Right kidney (tissue), 9 donors: ENCODE measurements at places on chromosomes 7 and 10.

DNA sequence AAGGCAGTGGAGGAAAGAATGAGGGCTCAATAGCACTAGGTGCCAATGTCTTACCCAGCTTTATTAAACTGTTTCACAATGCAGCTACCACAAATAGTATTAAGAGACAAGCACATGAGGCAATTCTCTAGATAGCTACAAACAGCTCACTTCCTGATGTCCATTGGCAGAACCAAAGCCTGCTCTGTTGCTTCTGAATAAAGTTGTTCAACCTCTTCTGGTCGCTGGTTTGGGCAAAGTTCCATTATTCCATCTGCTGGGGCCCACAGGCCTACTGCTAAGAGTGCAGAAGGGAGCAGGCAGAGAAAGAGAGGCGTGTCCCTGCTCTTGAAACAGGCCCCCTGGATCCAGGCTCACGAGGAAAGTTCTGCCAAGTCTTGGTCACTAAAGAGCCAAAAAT is 173.9 kb downstream of the ZNF438 start:
- no peak for DNase-seq

- DNase-seq: no peak
Observed at GRCh38 chr7:87672217-87672616, 44.0 kb downstream of the RUNDC3B start.

- no peak for DNase-seq
Observed at GRCh38 chr10:30088178-30088577, 28.8 kb upstream of the JCAD start.

GRCh38 chr10:116254422-116255155 is 18.4 kb downstream of the GFRA1 start:
- peak; percentile 46 for DNase-seq

DNA sequence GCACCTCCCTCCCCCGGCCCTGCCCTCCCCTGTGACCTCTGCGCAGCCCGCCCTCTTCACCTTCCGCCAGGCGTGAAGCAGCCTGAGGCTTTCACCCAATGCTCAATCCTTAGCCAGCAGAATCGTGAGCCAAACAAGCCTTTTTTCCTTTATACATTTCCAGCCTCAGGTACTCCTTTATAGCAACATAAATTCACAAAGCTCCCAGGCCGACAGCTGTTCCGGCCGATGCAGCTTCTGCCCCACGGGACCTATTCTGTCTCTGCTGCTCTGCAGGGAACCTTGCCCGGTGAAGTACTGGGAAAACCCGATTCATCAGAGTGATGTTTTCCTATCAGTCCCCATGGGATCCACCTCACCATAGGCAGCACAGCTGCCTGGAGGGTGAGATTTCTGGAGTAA is 87.4 kb downstream of the CHST15 start:
- no peak for DNase-seq

- DNase-seq: no peak
Observed at GRCh38 chr10:133252223-133252552, 14.5 kb downstream of the VENTX start.

GRCh38 chr7:10075866-10076265 is 897.8 kb upstream of the PHF14 start:
- no peak for DNase-seq

GRCh38 chr7:37408291-37409228 is 40.1 kb downstream of the ELMO1 start:
- DNase-seq: no peak

GRCh38 chr10:103479135-103479534 is at the start of gene CALHM3:
TSS of gene CALHM3 (minus strand) at chr10:103479240. CDS start at chr10:103479032, 208 bp downstream.
- DNase-seq: no peak

DNA sequence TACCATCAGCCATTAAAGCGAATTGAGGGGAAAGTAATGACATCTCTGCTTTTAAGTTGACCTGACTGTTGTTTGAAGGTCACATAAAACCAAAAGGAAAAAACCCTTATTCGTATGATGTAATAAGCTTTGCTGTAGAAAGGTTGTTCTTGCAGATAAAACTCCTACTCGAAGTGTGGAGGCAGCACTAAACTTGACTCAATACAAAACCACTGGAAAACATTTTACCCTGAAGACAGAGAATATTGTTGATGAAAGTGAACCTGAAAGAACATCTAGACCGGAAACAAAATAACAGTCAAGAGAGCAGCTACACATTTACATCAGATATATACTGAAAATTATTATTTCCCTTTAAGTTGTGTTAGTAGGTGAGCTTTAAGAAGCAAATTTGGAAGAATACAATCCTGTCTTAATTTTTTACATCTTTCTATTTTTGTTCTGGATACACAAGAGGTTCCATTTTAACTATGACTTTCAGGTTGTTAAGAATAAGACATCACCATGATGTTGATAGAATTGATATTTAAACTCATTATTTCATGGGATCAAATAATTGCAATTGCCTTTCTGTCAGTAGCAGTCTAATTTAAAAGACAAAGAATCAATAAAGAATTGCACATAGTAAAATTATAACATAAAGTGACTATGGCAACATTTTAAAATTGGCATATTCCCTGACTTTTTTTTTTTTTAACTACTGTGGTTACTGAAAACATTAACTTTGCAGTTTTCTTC is 6.4 kb downstream of the ETV1 start:
- peak; percentile 5 for DNase-seq

DNA sequence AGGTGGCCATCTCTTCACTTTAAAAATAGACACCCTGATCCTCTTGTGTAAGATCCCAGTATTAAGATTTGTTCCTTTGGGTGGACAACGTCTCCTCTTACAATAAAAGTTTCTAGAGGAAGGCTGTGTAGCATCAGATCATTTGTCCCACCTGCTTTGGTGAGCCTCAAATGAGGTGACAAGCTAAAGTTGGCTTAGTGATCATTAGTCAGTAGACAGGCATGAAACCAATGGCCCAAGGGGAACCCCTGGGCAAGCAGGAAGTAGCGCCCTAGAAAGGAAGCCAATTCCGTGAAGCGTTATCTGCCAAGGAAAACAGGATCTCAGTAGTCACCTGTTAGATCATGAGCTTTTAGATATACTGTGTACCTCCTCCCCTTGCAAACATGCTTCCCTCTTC is 66.8 kb downstream of the PCGF5 start:
- no peak for DNase-seq

GRCh38 chr10:20277820-20278219 is 461.6 kb downstream of the PLXDC2 start:
- DNase-seq: no peak

DNA sequence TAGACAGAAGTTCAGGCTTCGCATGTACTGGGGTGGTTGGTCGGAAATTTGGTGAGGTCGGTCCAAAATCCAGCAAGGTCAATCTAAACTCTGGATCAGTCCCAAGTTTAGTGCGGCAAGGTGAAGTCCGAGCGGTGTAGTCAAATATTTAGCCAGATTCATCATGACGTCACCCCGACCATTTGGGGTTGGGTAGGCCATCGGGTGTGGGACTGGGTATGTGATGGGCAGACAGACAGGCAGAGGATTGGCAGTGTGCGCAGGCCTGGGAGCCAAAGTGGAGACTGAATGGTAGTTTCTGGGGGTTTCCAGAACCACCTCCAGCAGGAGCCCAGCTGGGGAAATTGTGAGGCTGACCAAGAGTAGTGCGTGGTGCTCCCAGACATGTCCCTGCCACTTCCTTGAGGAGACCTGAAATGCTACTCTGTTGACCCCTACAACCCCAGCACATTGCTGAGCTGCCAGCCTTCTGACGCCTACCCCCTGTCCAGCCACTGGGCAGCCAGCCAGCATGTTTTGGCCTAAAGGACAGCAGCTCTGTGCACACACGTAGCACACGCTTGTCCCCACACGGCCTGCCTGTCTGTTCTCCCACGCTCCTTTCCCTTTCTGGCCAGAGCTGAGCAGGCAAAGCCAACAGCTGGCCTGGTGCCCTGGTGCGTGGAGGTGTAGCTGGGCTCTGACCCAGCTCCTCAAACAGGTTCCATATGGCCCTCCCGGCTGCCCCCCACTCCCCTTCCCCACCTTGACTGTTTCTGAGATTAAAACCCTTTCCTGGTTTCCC is 55.9 kb downstream of the FAM241B start:
- DNase-seq: peak; percentile 36

GRCh38 chr10:25288181-25288580 is 113.4 kb downstream of the GPR158 start:
- no peak for DNase-seq

DNA sequence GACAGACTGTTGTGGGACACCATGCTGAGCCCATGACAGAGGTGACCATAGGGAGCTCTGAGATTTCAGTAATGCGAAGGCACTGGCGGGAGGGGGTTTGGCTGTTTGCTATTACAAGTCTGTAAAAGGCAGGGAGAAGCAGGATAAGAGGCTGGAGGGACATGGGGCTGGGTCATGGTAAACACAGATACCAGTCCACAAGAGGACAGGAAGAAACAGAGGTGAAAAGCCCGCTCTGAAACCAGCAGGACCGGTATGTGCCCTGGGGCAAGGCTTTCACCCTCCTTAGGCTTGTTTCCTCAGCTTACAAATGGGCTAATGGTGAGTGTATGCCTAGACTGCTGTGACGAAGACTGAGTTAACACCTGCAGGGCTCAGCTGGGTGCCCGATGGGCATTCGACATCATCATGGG is 34.1 kb downstream of the ANXA11 start:
- DNase-seq: no peak

DNA sequence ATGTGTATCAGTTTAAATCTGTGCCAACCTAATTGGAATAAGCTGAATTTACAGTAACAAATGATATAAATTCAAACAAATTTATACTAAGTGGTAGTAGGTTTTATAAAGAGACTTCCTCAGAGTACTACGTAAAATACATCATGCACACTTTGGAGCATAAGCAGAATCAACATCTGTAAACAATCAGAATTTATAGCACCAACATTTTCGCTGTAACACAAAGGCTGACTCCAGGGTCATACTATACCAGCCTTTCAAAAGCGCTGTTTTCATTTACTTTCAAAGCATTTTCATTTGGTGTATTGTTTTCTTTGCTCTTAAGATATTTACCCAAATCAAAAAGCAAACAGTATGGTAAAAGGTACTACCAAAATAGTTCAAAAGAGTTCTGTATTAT is 29.3 kb upstream of the TMEM168 start:
- no peak for DNase-seq

DNA sequence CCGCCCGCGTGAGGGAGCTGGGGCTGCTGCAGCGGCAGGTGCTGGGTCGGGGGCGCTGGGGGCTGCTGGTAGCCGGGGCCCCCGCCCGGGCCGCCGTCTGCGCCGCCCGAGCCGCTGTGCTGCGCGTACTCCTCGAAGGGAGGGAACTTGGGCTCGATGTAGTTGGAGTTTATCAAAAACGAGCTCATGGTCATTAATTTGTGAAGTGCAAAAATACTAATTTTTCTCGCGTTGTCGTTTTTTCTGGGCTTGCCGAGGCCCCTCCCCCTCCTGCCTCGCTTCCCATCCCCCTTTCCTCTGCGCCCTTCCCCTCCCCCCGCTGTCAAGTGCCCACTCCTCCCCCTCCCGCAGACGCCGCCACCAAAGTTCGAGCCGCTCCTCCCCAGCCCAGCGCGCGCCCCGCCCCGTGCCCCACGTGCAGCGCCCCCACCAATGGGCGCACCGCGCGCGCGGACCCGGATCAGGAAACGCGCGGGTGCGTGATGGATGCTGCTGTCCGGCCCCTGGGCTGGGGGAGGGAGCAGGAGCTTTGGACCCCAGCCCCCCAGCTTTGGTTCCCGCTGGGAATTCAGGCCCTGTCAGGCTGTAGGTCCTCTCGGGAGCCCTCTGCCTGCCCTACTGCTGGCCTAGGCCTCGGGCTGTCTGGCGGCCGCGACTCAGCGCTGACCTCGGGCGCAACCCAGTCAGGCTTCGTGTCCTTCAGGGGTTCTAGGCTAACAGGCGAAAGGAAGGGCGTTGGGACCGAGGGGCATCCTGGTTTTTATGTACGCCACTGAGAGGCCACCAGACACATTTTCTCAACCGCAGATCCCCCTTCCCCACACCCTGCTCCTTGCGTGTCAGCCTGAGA is at the start of gene HOXA4:
HOXA4 (minus strand) TSS at position 218 of the 850 bp plus-strand sequence; CDS start at position 194, 24 bp downstream.
- peak; percentile 92 for DNase-seq

DNA sequence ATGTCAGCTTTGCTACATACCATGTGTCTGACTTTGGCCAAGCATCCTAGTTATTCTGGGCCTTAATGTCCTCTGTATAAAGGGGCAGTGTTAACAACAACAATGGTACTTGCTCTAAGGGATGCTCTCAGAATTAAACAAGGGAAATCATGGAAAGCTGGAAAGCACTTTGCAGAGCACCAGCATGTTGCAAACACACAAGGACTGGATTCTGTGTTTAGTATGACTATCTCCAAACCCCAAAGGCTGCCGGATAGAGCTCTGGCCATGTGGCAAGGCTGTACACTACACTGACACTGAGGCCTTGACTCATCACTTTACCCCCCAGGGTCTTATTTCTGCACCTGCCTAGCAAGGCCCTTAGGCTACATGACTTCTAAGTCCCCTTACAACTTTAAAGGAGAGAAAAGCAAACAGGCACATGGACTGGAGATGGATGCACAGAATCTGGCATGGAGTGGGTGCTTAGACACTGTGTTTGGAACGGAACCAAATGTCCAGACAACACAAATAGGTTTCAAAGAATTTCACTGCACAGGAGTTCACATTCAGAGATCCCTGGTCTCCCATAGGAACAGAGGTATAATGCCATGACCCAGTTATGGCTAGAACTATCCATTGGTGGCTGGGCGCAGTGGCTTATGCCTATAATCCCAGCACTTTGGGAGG is 74.6 kb downstream of the FAM13C start:
- no peak for DNase-seq

DNA sequence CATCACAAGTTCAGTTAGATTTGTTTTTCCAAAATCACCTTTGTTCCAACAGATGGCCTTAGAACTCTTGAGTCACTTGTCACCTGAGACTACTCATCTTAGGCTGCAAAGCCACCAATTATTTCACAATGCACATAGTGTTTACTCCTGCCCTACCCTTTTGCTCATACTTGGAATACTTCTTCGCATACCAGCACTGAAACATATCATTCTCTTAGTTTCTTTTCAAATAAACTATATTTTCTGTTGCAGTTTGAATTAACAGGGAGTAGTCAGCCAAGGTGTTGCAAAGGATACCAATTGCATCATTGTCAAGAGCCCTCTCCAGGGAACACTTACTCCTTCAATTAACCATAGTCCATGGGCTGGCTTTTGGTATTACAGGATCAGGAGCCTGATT is 71.0 kb downstream of the CASD1 start:
- no peak for DNase-seq

DNA sequence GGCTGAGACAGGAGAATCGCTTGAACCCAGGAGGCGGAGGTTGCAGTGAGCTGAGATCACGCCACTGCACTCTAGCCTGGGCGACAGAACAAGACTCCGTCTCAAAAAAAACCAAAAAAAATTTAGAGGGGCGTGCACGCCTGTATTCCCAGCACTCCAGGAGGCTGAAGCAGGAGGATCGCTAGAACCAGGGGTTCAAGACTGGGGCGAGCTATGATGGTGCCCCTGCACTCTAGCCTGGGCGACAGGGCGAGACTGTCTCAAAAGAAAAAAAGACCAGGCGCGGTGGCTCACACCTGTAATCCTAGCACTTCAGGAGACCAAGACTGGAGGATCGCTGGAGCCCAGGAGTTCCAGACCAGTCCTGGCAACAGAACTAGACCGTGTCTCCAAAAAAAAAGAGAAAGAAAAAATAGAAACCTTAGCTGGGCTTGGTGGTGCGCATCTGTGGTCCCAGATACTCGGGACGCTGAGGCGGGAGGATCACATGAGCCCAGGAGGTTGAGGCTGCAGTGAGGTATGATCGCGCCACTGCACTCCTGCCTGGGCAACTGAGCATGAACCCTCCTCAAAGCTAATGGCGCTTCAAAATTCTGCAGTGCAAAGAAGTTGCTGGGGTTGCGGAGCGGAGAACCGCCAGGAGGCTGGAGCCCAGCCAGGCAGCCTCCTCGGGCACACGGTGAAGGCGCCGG is 382 bp upstream of the MBLAC1 start:
- peak; percentile 98 for DNase-seq

GRCh38 chr10:108469940-108470339 is 1305.4 kb upstream of the SORCS1 start:
- DNase-seq: no peak

GRCh38 chr10:43361547-43362190 is 9.8 kb upstream of the FXYD4 start:
- DNase-seq: no peak
